Renal cortex interstitium (tissue), 15 donors: ENCODE measurements at places on chromosomes 16 and 17. TPM values are rescaled to one million over a fixed set of nuclear protein-coding genes. Genes with fewer than 3 reads are reported as not detected.

Gene TSPAN10
- polyA plus RNA-seq, result 1.5 TPM

Gene SOX15
- 2.9 TPM for polyA plus RNA-seq

Gene HNF1B
- 115 TPM for polyA plus RNA-seq

Gene RNF112
- 1.7 TPM for polyA plus RNA-seq

Gene SCPEP1
- 94.7 TPM for polyA plus RNA-seq

Gene KRTAP16-1
- not detected for polyA plus RNA-seq

Gene TMEM94
- 96.7 TPM for polyA plus RNA-seq

Gene STX1B
- polyA plus RNA-seq, result 1.2 TPM

Gene SPATA22
- 0.36 TPM for polyA plus RNA-seq

Gene NCOR1
- polyA plus RNA-seq, result 101 TPM

Gene ZNF287
- polyA plus RNA-seq, result 10.0 TPM

Gene TMEM238L
- polyA plus RNA-seq, result 11.1 TPM

Gene GP1BA
- 1.9 TPM for polyA plus RNA-seq

Gene LRRC46
- polyA plus RNA-seq, result 3.6 TPM

Gene TIMM22
- 14.8 TPM for polyA plus RNA-seq

Gene KATNB1
- polyA plus RNA-seq, result 24.9 TPM

Gene BMERB1
- polyA plus RNA-seq, result 42.8 TPM

Gene NPIPB13
- 4.1 TPM for polyA plus RNA-seq

Gene SLC9A5
- polyA plus RNA-seq, result 5.5 TPM

Gene PRDM7
- polyA plus RNA-seq, result 0.53 TPM

Gene OTOP3
- not detected for polyA plus RNA-seq

Gene RBBP6
- 71.1 TPM for polyA plus RNA-seq

Gene OR4D1
- polyA plus RNA-seq, result 0.11 TPM

Gene AKAP10
- polyA plus RNA-seq, result 32.1 TPM

Gene ETV4
- 45.6 TPM for polyA plus RNA-seq

Gene LRRC3C
- not detected for polyA plus RNA-seq

Gene ARHGDIG
- 1.3 TPM for polyA plus RNA-seq

Gene VMP1
- 108 TPM for polyA plus RNA-seq

Gene MPV17L
- polyA plus RNA-seq, result 9.0 TPM

Gene MMP2
- 271 TPM for polyA plus RNA-seq

Gene ENPP7
- polyA plus RNA-seq, result 3.5 TPM

Gene ZNF500
- 18.5 TPM for polyA plus RNA-seq

Gene OR1A1
- polyA plus RNA-seq, result 0.03 TPM
